ENCODE measurements at places on chromosomes 13 and 19. TPM values are rescaled to one million over a fixed set of nuclear protein-coding genes. Genes with fewer than 3 reads are reported as not detected.

DNA sequence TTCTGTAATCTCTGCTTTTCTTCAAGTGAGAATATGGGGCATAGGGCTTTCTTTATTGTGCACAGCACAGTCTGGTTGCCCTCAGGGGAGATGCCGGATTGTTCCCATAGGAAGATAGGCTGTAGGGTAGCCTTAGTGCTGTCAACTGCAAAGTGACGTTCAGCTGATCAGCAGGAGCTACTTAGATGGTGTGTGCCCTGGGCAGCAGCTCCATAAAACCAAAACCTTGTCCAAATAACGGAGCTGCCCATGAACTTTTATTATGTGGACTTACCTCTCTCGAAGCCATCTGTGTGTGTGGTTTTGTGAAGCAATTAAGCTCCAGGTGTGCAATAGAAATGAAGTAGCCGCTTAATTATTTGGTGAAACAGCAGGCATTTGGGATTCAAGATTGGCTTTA is 120.0 kb upstream of the RNF113B start:
- H3K36me3 ChIP-seq: no peaks in the 10 kb centered on the region
- H3K4me3 ChIP-seq: no peak overlapping the region
- no peaks in the 10 kb centered on the region for H3K27me3 ChIP-seq
- H3K4me1 ChIP-seq: peaks cover 41% of the 10 kb centered on the region
- no peak for DNase-seq

DNA sequence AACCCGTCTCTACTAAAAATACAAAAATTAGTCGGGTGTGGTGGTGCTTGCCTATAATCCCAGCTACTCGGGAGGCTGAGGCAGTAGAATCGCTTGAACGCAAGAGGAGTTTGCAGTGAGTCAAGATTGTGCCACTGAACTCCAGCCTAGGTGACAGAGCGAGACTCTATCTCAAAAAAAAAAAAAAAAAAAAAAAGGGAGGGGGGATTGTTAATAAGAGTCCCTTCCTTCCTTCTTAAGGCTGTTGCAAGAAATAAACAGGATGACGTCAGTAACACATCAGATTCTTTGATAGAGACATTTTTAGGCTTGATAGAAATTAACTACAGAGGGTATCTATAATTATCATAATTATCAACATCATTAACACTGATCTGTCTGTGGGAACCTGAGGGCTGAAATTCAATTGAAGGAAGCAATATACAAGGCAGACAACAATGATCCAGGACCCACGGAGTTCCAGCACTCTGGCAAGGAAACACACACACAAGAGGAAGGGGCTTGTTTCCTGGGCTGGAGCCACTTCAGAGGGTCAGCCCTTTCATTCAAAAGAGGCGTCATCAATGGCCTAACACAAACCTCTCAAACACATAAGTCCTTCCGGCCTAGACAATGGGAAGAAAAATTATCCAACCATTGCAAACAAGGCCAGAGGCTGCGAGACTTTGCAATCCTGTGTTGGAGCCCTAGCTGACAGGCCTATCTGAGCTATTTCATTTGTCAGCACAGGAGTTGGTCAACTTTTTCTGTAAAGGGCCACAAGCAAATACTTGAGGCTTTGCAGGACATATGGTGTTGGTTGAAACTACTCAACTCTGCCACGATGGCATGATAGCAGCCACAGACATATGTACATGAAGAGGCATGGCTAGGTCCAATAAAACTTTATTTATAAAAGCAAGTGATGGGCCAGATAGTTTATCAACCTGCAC is 105.2 kb downstream of the INSR start:
- no peaks in the 10 kb centered on the region for H3K36me3 ChIP-seq
- no peak overlapping the region for H3K4me3 ChIP-seq
- no peaks in the 10 kb centered on the region for H3K4me1 ChIP-seq
- no peak overlapping the region for H3K27ac ChIP-seq
- no peaks in the 10 kb centered on the region for H3K27me3 ChIP-seq

- no peaks in the 10 kb centered on the region for H3K36me3 ChIP-seq
- no peaks in the 10 kb centered on the region for H3K27me3 ChIP-seq
- DNase-seq: no peak
Observed at GRCh38 chr13:108711386-108711785, 82.0 kb downstream of the MYO16 start.

DNA sequence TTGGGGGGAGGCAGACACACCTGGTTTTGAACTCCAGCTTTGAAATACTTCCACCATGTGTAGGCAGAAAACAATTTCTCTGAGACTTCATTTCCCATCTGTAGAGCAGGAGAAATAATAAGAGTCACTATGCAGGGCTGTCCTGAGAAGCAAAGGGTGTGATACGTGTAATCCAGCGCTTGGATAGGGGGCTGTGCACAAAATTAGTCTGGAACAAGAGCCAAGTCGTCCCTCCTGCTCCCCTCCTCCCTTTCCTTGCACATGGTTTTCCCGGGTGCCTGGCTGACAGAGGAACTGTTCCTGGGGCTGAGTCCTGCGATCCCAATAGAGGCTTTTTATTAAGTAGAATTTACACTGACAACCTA is 29.6 kb upstream of the UBE2L5 start:
- peaks cover 16% of the 10 kb centered on the region for H3K4me1 ChIP-seq
- no peak overlapping the region for H3K27ac ChIP-seq
- no peak for DNase-seq

Gene IGFL2
- total RNA-seq: 15.2 TPM

Gene KCTD4
- total RNA-seq: 0.23 TPM

Data from hepatocyte (in vitro differentiated cells).